AG04450 (cell line): ENCODE measurements at places on chromosomes 12 and 14.
A peak's percentile ranks its signal among the peaks of the same experiment; 100 is the strongest.

GRCh38 chr12:62581288-62582064 lies 114.8 kb downstream of the MON2 start:
- DNase-seq: peak; percentile 20

- DNase-seq: no peak
Observed at GRCh38 chr12:26867080-26867479, 34.1 kb upstream of the ITPR2 start.

DNA sequence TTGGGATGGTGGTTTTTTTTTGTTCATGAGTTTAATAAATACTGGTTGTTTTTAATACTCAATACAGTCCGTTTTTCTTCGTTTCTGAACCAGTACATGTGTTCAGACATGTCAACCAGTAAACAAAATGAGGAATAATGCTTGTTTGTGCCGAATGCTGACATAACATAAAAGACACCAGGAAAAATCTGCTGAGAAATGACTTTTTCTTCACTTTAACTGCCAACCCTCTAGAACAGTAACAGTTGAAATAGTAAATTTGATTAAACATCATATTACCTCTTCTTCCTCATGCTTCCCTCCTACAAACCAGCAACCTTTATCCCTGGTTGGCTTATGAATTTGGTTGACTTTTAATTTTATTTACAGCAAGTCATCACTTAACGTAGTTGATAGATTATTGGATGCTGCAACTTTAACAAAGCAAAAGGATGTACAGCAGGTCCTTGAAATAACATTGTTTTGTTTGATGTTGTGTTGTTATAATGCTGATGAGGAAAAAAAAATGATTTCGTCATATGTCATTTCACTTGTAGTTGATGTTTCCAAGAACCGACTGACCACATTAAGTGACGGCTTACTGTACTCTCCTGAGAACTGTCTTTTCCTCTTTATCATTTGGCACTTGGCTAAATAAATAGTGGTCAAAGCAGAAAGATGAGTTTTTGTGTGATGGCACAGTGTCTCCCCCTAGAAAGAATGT lies 340.5 kb downstream of the TMTC2 start:
- no peak for DNase-seq

- DNase-seq: no peak
Observed at GRCh38 chr12:8644345-8645248, 18.0 kb downstream of the MFAP5 start.

GRCh38 chr14:23018107-23018506 lies 8.2 kb upstream of the C14orf93 start:
- no peak for DNase-seq
